ENCODE measurements at places on chromosomes 2 and 18. TPM values are rescaled to one million over a fixed set of nuclear protein-coding genes. Genes with fewer than 3 reads are reported as not detected.

Gene LOXHD1
- total RNA-seq, result under 0.01 TPM

DNA sequence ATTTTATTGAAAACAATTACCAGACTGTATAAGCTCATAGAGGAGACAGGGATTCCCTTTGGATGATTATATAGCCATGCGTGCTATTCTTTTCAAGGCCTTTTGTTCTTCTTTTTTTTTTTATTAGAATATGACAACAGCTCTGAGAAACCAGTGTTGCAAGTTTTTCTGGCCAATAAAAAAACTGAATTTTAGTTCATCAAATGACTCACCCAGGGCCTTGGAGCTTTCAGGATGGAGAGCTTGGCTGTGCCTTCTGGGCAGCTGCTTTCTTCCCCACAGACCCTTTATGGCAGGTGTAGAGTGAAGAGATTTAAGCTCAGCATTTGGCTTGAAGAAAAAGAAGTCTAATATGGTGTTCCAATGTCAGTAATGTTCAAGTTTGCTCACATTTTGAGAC lies 497.9 kb upstream of the FANCL start:
- DNase-seq, result no peak

GRCh38 chr2:219252900-219253752 lies at the start of gene TUBA4B:
Gene TUBA4B (plus strand): TSS chr2:219253243. CDS start chr2:219253408, 165 bp downstream.
- DNase-seq, result no peak

Gene VSNL1
- not detected for total RNA-seq

Data from dermis microvascular lymphatic vessel endothelial cell (primary cell).